ENCODE measurements at places on chromosomes 5 and 9.

- DNase-seq: no peak
Observed at GRCh38 chr5:65213921-65214525, 267.7 kb downstream of the ADAMTS6 start.

DNA sequence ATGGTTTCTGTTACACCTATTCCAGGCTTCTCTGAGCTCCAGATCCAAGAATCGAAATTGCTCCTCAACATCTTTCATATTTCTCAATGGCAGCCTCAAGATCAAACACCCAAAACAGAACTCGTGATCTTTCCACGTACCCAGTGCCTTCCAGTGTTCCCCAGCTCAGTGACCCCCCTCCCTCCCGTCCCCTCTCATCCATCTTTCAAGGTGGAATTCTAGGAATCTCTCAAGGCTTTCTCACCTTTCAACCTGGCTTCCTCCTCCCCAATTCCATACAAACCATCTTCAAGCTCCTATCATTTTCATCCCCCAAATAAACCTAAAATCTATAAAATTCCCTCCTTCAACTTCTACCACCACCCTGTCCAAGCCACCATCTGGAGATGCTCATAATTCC is 615.3 kb downstream of the BNC2 start:
- no peak for DNase-seq

- no peak for DNase-seq
Observed at GRCh38 chr9:34570376-34570775, 19.1 kb downstream of the CNTFR start.

GRCh38 chr9:117121316-117121715 is 293.5 kb downstream of the ASTN2 start:
- DNase-seq: no peak

DNA sequence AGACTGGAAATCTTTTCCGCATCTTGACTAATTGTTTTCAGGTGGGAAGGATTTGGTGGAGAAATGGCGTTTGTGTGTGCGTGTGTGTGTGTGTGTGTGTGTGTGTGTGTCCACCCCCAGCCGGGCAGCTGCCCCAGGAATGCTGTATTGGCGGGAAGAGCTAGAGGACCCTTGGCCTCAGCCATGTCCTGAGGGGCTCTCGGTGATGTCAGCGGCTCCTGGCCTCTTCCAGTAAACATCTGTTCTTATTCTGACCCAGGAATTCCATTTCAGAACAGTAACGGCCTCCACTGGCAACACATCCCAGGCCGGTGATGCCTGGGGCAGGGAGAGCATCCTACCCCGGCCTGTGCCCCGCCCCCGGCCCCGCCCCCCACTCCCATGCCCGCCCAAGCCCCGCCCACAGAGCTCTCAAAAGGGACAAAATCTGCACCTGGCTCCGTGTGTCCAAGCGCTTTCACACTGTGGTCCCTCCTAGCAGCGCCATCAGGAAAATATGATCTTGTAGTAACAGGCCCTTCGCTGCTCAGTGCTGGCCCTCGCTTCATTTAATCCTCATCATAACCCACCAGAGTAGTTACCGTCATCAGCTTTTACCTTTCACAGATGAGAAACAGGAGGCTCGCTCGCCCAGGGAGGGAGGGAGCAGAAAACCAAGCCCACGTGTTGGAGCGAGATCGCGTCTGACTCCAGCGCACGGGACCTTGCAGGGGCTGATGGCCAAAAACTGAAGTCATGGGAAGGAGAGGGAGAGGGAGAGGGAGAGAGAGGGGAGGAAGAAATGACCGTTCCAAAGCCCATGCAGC is 18.9 kb downstream of the ADAMTS2 start:
- no peak for DNase-seq

DNA sequence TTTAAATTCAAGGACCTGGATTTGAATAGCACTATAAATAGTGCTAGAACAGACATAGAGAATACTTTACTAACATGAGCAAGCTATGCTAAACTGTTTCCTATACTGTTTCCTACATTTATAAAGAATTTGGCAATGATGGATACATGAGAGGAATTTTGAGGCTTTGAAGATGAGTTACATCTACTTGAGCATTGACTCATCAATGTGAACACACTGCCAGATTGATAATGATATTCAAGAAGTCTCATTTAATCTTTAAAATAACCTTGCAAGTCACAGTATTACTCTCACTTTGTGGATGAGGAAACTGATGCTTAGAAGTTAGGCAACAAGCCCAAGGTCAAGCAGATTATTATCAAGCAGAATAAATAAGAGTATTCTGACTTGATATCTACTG is 281.9 kb downstream of the DNAH5 start:
- no peak for DNase-seq

GRCh38 chr5:98179791-98180755 is 593.4 kb upstream of the RGMB start:
- no peak for DNase-seq

DNA sequence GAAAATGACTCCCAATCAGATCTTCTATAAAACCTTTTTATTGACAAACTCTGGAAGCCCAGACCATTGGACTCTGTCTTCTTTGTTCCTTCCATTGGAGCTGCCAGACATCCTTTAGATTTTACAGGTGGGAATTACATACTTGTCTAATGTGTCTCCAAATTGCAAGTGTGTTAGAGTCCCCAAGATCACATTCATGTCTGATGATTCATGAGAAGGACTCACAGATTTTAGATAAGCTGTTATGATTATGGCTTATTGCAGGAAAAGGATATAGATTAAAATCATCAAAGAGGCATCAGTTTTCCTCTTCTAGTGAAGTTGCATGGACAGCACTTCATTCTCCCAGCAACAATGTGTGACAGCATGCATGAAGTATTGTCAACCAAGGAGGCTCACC is 70.4 kb downstream of the MUSK start:
- DNase-seq: no peak

GRCh38 chr5:75319638-75320037 is 17.4 kb upstream of the HMGCR start:
- DNase-seq: no peak

- no peak for DNase-seq
Observed at GRCh38 chr5:31934156-31934555, 240.0 kb downstream of the GOLPH3 start.

DNA sequence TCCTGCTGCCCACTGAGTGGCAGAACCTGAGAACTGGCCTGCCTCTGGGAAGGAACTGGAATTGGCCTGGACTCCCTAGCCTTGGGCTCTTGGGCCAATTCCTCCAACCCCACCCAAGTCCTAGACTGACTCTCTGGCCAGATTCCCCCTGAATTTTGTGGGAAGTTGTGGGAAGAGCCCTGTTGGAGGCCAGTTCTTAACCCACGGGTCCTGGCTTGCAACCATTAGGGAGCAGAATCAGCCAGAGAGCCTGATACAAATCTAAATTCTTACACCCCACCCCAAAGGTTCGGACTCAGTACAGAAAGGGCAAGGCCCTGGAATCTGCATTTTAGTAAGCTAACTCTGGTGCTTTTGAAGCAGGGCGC is 125.3 kb upstream of the SLC25A48 start:
- DNase-seq: no peak

Data from hypothalamus (tissue), 51 donors.